ENCODE measurements at places on chromosomes 5 and 9.

- no peak for DNase-seq
- H3K27me3 ChIP-seq, result peaks cover 31% of the 10 kb centered on the region
- H3K36me3 ChIP-seq, result no peaks in the 10 kb centered on the region
- peak overlapping the region; percentile 34 for H3K4me3 ChIP-seq
- no peak overlapping the region for H3K27ac ChIP-seq
Observed at GRCh38 chr5:141051521-141051866, 320 bp downstream of the PCDHB1 start.

DNA sequence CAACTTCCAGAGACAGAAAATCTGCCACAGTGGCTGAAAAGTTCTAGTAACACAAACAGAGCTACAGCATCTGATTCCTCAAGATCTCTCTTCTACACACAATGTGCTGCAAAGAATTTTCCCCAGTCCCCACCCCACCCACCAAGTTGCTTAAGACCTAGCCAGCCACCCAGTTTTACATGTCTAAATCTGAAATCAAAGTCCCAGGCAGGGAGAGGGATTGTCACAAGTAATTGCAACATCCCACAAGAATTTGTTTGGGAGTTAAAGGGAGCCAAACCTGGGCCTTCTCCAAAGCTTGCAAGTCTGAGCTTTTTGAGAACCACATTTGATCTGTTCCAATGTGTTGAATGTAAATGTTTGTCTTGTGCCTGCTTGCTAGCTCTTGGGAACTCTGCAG lies 15.5 kb downstream of the IGIP start:
- H3K36me3 ChIP-seq, result no peaks in the 10 kb centered on the region
- no peak overlapping the region for H3K27ac ChIP-seq
- peaks cover 11% of the 10 kb centered on the region for H3K27me3 ChIP-seq
- DNase-seq, result no peak

- no peak for DNase-seq
- H3K4me3 ChIP-seq, result no peak overlapping the region
- peaks cover 2% of the 10 kb centered on the region for H3K36me3 ChIP-seq
- H3K27ac ChIP-seq, result no peak overlapping the region
Observed at GRCh38 chr5:50574121-50574520, 92.3 kb upstream of the PARP8 start.

DNA sequence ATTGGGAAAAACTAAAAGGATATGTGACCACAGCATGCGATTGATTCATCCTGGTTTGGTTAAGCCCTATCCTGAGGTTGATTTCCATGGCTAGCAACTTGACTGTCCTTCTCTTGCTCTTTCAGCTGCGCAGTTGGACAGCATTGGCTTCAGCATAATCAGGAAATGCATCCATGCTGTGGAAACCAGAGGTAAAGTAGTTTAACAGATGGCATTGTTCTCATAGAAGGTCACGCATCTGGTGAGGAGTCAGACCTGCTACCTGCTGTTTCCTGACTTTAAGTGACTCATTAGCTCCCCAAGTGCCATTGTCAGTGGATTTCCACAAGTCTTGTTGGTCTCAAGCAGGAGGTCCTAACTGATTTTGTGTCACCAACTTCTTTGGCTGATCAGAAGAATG lies 266.9 kb downstream of the ARHGAP26 start:
- peaks cover 81% of the 10 kb centered on the region for H3K4me1 ChIP-seq
- H3K36me3 ChIP-seq, result peaks cover 33% of the 10 kb centered on the region
- H3K4me3 ChIP-seq, result no peak overlapping the region
- no peaks in the 10 kb centered on the region for H3K27me3 ChIP-seq
- DNase-seq, result peak; percentile 14

GRCh38 chr9:6126377-6126776 lies 89.2 kb upstream of the IL33 start:
- DNase-seq, result no peak
- H3K4me3 ChIP-seq, result no peak overlapping the region
- H3K27me3 ChIP-seq, result peaks cover 15% of the 10 kb centered on the region
- no peak overlapping the region for H3K27ac ChIP-seq
- H3K4me1 ChIP-seq, result no peaks in the 10 kb centered on the region

All from activated naive CD8-positive, alpha-beta T cell treated with anti-CD3 and anti-CD28 coated beads, Interleukin-2, amount 50 U/mL, for 24 hours (primary cell).